ENCODE measurements at places on chromosomes 7 and 10.

- no peak for DNase-seq
Observed at GRCh38 chr10:76017733-76018433, 586.5 kb downstream of the LRMDA start.

DNA sequence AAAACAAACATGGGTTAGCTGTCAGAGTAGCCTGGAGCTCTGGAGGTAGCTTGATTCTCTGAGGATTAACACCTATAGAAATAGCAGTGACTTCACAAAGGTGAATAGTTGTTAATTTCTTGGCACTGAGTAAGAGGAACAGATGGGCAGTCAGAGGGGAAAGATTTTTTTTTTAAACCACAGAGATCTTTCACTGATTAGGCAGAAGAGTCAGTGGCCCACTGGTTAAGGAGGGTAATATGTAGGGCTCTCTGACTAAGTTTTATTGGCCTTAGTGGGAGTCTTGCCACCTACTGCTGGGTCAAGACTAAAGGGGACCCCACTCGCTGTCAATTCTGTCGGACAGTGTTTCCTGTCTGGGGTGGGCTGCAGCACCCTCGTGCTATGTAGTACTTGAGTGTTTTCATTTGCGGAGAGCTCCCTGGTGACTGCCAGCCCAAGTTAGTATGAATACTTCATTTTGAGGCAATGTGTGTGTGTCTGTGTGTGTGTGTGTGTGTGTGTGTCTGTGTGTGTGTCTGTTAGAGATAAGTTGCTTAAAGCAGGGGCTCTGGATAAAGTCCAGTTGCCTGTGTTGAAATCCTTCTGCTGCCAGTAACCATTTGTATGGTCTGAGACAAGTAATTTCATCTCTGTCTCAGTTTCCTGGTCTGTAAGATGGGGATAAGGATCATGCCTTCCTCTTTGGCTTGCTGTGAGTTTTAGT is 145.2 kb downstream of the ARID5B start:
- DNase-seq: no peak

GRCh38 chr10:63206997-63207811 is 74.1 kb downstream of the NRBF2 start:
- DNase-seq: no peak

DNA sequence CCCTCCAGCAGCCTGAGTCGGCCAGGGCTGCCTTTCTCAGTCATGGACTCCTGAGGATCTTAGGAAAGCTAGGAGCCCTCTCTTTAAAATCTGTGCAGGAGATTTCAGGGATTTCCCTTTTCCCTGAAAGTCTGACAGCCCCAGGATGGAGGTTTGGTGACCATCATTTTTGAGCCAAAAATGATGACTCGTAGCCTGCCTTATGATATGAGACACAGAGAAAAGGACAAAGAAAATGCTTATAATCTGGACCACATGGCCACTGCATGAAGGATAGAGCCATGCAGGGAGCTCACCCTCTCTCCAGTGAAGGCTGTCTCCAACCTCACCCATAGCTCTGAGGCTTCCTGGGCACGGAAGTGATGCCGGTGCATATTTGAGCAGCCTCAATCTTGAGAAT is 106.6 kb upstream of the CHST15 start:
- DNase-seq: no peak

GRCh38 chr10:8233049-8233448 is 178.6 kb downstream of the GATA3 start:
- no peak for DNase-seq

DNA sequence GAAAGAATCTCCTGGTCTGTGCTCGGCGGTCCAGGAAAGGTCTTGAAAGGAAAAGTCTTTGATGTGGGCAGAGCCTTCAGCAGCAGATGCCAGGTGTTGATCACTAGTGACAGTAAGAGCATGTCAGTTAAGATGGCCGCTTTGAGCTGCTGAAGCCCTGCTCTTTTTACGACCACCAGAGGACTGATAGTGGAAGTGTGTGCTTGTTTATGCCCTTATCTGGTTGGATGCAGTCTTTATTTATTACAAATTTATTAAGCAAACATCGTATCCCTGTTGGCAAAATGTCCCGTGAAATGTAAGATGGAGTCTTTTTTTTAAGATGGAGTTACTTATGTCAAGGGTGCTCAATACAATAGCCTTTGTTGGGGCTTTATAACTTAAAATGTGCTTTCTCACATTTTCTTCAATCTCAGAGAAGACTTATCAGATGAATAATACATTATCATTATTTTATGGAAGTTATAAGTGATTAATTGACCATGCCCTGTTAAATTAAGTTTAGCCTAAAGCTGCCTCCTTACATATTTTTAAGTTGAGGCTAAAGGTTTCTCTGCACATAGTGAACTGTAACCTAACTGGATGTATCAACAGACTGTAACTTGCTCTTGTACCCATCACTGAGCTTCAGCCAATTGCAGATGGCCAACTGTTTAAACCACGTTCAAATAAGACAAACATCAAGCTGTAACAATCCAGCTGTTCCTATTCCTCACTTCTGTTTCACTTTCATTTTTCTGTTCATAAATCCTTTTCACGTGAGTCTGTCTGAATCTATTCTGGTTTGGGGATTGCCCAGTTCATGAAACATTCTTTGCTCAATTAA is 97.4 kb upstream of the PIK3CG start:
- no peak for DNase-seq

DNA sequence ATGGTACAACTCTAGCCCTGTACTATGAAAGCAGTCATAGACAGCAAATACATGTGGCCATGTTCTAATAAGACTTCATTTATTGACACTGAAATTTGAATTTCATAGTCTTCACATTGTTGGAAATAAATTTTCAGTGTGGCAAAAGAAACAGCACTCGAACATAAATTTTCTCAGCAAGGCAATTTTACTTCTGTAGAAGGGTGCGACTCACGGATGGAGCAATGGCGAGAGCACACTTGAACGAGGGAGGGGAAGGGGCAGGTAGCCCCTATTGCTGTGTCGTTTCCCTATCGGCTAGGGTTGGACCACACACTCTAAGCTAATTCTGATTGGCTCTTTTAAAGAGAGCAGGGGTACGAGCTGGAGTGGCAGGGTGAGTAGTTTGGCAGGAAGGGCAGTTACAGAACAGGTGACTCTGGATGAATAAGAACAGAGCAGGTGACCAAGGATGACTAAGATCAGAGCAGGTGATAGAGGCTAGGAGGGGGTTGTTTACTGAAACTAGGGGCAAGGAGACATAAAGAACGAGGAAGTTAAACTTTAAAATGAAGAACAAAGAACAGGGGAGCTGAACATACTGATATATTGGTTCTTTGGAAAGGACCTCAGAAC is 52.0 kb downstream of the LRRC4 start:
- no peak for DNase-seq

GRCh38 chr7:69598081-69598486 is at the start of gene AUTS2:
Gene AUTS2 (plus strand): TSS chr7:69598475. CDS start chr7:69599654, 1,179 bp downstream.
- peak; percentile 37 for DNase-seq

- no peak for DNase-seq
Observed at GRCh38 chr7:130789436-130789835, 55.4 kb upstream of the KLF14 start.

DNA sequence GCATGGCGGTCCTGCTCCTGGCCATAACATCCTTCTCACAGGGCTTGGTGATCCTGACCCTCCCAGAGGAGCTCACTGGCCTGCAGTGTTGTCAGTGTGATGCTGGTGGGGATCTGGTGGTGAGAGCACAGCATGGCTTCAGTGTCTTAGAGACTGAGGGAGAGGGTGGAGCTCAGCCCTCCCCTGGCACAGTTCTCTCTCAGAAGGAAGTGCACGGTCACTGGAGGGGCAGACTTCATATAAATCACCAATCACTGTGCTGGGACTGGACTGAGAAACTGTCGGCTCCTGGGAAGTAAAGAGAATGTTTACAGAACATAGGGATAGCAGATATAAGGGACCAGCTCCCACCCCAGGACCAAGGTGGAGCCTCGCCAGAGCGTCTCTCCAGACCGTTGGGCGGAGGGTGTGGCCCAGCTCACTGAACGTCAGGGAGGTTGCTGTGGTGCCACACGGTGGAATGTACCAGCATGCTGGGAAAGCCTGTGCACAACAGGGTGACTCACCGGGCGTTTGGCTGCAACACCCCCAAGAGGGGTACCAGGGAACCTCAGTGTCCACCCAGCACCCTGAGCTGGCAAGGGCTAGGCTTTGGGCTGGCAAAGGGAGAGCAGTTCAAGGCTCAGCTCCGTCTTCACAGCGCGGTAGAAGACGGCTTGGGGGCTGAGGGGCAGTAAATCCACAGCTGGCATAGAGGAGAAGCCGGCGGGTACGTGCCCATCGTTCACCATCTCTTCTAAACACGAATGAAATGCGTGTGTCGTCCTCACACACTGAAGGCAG is 8.8 kb upstream of the GET4 start:
- DNase-seq: no peak

GRCh38 chr7:24669971-24670591 is 87.2 kb downstream of the GSDME start:
- DNase-seq: no peak

- DNase-seq: no peak
Observed at GRCh38 chr10:67696029-67696428, at the start of gene CTNNA3. Gene CTNNA3 (minus strand): TSS chr10:67696195.

All from T-helper 9 cell (primary cell).